ENCODE measurements at places on chromosomes 12 and 14.
A peak's percentile ranks its signal among the peaks of the same experiment; 100 is the strongest.

- DNase-seq: no peak
These were observed 1.2 kb downstream of the SLC2A13 start for GRCh38 chr12:40104461-40105264.

DNA sequence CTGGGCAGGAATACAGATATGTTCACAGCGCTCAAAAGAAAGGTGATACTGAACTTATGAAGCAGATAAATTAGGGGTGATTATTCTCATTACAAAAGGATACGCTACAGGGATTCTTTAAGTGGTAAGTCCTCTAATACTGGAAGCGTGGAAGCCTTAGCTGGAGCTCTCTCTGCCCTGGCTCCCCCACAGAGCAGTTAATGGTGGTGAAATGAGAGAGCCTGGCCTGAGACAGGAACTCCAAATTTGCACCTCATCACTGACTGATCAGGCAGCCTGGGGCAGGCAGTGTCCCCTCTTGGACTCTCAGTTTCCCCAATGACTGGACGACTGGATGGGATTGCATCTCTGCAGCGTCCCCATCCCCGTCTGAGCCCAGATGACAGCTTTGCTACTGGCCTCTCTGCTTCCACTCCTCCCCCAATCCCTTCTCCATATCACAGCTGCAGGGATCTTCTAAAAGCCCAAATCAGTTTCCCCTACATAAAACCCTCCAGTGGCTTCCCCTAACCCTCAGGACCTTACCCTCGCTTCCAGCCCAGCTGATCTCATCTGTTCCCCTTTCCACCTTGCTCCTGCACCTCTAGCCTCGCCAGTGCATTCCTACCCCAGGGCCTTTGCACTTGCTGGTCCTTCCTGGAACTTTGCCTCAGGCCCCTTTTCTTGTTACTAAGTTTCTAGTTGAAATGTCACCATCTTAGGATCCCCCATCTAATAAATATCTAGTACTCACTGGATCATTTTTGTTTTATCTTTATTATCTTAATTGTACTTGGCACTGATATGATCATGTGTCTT is 171.7 kb upstream of the LHX5 start:
- no peak for DNase-seq

DNA sequence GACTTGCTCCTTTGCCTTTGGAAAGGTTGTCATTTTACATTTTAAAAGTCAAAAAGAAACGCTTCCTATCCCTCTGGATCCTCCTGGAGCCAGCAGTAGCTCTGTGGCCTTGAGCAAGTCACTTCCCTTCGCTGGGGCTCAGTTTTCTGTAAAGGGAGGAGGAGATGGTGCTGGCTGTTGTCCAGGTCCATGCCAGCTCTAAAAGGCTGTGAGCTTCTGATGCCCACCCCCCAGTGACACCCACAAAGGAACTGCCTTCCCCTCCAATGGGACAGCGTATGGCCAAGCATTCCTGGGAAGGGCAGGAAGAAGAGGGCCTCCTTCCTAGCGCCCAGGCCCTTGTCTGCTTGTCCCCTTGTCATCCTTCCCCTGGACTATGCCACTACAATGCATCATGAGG is 81.5 kb downstream of the NTF3 start:
- no peak for DNase-seq

- DNase-seq: peak; percentile 50
These were observed 6.9 kb upstream of the ADCY6 start for GRCh38 chr12:48795550-48796455.

GRCh38 chr12:108745641-108746040 is 14.3 kb upstream of the CORO1C start:
- no peak for DNase-seq

- no peak for DNase-seq
These were observed 132.5 kb upstream of the MAX start for GRCh38 chr14:65234752-65235361.

DNA sequence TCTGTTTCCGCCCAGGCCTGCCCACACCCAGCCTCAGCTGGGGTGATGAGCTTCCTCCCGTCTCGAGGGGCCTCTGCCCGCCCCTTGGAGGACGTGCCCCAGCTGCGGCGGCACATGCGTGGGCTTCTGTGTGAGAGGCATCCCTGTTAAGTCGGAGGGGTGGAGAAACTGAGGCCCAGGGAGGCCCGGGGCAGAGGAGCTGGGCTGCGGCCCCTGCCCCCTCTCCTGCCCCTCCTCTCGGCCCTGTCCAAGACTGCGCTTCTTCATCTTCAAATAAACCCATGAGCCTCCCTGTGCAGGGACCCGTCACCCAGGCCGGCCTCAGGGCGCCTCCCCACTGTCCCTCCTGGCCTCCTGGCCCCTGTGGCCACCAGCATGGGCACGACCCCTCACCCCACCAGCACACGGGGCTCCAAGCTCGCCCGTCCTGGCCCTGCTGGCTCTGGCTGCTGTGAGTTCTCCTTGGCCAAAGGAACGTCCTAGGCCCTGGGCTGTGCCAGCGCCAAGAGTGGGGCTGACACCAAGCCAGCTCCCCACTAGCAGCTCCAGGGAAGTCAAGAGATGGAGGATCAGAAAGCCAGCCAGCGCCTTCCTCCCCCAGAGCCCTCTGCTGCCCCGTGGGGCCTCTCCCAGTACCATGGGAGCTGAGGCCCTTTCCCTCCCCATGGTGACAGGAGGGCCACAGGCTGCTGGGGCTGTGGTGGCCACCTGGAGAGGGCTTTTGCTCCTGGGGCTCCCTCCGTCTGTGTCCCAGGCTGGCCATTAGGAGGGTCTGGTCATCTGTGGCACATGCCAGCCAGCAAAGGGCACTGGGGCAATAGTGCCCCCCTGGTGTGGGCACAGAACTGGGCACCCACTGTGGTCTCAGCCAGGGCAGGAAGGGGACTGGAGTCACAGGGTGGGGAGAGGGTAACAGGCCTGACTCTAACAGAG is 180.4 kb downstream of the KIF26A start:
- no peak for DNase-seq

DNA sequence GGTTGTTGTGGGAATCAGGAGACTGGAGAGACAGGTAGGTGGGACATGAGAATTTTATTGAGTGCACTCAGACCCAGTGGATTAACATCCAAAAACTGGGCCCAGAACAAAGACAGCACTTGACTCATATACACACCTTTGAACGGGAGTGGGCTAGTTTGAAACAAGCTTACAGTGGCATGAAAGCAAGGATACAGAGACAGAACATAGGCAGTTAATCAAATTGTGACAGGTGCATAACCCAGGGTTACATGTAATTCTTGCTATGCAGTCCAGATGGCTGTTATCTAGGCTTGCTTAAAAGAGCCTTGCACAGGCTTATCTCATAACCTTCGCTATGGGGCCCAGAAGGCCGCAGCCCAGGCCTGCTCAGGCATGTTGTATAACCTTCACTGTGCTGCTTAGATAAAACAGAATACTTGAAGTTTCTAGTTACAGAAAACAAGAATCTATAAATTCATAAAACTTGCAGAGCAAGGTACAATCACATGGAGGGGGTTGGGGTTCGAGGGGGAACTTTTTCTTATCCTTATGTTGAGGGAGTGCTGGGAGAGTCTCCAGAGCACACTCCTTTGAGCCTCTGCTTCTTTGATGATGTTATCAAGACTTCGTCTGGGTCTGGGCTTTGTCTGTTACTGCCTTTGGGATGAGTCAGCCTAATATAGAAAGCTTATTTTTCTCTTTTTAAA is 81.7 kb downstream of the TNFAIP2 start:
- no peak for DNase-seq

- no peak for DNase-seq
These were observed 166.7 kb upstream of the SYT1 start for GRCh38 chr12:78697817-78698415.

GRCh38 chr12:95303476-95303875 is 85.9 kb downstream of the VEZT start:
- no peak for DNase-seq

GRCh38 chr12:3718100-3718499 is 34.8 kb downstream of the CRACR2A start:
- DNase-seq: no peak

DNA sequence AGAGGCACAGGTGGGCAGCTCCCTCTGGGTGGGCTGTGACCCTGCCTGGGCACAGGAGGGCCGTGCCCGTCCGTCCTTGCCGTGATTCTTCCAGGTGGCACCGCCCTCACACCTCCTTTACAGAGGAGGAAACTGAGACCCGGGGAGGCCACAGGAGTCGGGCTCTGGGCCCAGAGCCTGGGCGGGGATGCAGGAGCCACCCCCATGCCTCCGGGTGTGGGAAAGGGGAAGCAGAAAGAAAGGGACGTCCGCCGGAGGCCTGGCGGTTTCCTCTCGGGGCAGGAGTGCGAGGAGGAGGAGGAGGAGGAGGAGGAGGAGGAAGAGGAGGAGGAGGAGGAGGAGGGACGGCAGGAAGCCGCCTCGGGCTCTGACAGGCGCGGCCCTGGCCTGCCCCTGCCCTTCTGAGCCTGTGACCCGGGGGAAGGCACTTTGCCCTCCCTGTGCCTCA is 23.0 kb downstream of the SH2B3 start:
- DNase-seq: peak; percentile 78

DNA sequence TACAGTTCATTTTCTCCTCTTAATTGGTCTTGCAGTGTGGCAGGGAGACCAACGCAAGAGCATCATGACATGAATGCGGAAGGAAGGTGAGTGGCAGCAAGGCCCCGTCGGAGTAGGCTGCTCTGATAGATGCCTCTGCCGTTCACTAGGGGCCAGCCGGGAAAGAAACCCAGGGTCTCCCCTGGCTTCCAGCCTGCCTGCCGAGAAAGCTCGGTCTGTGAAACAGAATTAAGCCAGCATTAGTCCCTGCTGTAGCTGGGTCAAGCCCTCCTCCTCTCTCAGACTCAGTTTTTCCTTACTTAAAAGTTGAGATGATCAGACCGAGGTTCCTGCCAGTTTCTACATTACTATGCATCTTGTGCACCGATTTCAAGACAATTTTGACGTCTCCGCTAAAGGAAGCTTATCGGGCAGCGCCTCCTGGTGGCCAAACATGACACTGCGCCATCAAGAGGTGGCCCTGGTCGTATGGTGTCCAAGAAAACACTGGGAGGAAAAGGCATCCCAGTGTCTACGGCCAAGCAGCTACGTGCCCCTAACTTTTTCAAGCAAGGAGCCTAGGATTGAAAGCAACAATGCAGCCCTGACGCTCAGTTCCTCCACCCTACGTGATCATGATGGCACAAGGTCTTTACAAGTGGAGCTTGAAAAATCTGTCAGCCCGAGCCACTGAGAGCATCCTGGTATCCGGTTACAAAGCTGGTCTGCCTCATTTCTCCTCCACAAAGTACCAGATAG is 131.6 kb downstream of the KSR2 start:
- peak; percentile 12 for DNase-seq

GRCh38 chr14:103070971-103071542 is 13.0 kb upstream of the LBHD2 start:
- no peak for DNase-seq

DNA sequence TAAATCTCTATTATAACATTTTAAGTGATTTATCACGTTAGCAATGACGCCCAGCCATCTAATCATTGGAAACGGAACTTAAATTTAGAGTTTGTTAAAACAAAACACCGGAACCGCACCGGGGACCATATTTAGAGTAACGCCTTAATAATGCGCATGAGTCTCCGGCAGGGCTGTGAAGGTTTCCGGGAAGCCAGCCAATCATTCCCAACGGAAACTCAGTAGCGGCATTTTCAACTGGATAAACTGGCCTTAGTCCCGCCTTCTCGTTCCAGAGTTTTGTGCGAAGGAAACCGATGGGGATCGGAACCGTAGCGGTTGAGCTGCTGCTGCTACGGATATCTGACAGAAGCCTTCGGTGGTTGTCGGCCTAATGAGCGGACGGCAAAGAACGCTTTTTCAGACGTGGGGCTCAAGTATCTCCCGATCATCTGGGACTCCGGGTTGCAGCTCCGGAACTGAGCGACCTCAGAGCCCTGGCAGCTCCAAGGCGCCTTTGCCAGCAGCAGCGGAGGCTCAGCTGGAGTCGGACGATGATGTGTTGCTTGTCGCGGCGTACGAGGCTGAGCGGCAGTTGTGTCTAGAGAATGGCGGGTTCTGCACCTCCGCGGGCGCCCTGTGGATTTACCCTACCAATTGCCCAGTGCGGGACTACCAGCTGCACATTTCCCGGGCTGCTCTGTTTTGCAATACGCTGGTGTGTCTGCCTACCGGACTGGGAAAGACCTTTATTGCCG is at the start of gene FANCM:
Gene FANCM, plus strand, starts transcription at position 272 of the 737 bp plus-strand sequence. Its CDS starts 102 bp downstream, at position 374.
- peak; percentile 95 for DNase-seq

DNA sequence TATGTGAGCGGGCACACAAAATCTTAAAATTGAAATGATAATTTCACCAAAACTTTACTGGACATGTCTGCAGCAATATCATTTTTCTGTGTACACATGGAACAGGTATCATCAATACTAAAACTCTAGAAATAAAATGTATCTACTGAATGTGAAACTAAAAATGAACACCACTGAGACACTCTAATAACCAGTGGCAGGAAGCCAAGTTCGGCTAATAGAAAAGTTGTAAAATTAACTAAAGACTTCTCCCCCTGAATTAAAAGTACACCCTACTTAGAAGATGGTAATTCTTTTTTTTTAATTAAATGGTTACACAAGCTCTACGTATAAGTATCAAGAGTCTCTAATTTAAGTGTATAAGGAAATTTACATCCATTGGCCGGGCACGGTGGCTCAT is 227.2 kb downstream of the MED13L start:
- DNase-seq: no peak

- DNase-seq: no peak
These were observed 55.3 kb upstream of the AMN1 start for GRCh38 chr12:31783996-31784645.

DNA sequence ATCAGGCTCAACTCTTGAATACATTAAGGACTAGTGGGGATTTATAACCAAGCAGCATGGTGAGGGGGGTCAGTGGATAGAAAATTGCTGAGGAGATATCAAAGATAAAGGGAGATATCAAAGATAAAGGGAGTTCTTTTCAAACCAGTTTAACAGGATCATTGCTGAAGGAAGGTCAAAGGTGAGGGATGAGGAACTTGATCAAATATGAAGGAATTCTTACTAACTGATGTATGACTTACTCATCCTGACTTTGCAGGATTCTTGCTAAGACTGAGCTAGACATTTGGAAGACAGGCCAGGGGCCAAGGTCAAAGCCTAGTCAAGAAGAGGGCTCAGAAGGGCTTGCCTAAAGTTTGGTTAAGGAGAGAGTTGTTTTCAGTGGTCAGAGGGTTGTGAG is 4.8 kb downstream of the ABHD4 start:
- no peak for DNase-seq

- no peak for DNase-seq
These were observed 210.1 kb upstream of the DAAM1 start for GRCh38 chr14:58978343-58978742.

GRCh38 chr14:68791078-68791901 is 1.6 kb downstream of the ZFP36L1 start:
- no peak for DNase-seq

Data from KG1 (cell line).